Astrocyte (in vitro differentiated cells and primary cell): ENCODE measurements at places on chromosomes 6 and 20.

DNA sequence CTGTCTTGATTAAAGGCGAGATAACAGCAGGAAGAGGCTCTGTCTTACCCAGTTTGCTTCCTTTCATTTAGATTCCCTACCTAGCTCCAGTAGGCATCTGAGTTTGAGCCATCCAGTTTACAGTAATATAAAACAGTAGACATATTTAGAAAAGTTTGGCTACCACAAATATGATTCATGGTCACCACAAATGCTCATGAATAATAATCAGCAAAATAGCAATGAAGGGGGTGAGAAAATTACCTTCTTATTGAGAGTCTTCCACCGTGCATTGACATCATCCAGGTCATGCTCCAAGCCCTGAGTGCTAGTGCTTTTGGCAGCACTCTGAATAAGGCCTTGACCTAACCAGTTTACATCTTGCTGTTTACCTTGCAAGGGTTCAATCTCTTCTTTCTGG lies 106.2 kb downstream of the DST start:
- peak; percentile 69 for DNase-seq

DNA sequence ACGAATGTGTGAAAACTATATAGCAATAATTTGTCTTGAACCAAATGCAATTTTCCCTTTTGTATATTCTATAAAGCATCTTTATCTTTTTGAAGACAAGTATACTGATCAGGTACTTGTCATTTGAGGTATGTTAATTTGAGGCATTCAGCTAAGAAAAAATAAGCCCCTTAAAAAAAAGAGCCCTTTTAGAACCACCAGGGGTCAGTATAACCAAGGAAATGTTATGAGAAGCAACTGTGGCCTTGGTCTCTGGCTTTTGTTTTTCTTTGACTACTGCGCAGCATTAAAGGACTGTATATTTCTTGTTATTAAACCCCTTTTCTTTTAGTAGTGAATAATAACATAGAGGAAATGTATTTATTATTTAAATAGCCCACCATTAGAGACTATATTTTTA lies 43.1 kb downstream of the CD109 start:
- DNase-seq: peak; percentile 40

DNA sequence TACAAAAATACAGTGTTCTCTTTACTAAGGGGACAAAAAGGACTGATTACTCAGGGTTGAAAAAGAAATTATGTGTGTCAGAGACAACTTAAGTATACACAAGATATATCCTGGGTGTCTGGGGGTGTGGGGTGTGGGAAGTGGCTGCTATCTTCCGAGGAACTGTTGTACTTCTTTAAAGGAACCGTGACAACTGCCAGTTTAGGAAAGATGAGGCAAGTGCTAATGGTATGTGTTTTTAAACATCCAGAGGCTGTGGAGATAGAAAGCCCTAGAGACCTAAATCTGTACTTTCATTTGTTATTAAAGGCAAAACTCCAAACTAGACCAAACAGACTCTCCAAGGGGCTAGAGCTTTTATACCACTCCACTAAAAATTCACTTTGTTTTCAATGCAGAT lies 95.6 kb downstream of the SNAP25 start:
- peak; percentile 74 for DNase-seq

DNA sequence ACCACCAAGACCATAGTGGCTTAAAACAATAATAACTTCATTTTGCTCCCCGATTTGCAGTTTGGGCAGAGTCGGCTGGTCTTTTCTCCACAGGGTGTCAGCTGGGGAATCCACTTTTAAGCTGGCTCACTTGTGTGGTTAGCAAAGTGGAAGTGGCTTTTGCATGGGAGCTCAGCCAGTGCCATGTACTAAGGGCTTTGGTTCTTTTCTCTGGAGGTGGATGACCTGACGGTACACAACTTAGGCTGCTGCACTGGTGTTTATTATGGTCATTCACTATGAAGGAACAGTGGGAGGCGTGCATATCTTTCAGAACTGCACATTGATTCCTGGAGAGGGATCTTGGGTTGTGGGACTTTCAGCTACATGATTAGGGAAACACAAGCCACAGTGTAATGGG lies 141.0 kb downstream of the OR2B2 start:
- DNase-seq: no peak

DNA sequence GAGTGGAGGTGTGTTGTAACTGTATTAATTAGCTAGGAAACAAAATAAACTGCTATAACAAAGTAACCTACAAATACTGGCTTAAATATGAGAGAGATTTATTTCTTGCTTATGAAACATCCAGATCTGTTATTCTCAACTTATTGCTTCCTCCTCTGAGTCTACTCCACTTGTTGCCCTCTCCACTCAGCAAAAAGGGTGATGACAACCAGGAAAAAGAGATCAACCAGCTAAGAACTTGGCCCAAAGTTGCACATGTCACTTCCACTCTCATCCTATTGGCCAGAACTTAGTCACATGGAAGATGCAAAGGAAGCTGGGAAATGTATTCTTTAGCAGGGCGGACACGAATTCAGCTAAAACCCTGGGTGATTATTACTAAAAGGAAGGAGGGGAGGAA lies 5.2 kb upstream of the TP53RK start:
- no peak for DNase-seq

GRCh38 chr6:36492621-36493020 lies 49.8 kb downstream of the KCTD20 start:
- DNase-seq: no peak

- DNase-seq: no peak
Observed at GRCh38 chr20:24459733-24460132, 9.7 kb upstream of the SYNDIG1 start.
